Neural crest cell (in vitro differentiated cells): ENCODE measurements at places on chromosomes 1 and 21.
A peak's percentile ranks its signal among the peaks of the same experiment; 100 is the strongest.

DNA sequence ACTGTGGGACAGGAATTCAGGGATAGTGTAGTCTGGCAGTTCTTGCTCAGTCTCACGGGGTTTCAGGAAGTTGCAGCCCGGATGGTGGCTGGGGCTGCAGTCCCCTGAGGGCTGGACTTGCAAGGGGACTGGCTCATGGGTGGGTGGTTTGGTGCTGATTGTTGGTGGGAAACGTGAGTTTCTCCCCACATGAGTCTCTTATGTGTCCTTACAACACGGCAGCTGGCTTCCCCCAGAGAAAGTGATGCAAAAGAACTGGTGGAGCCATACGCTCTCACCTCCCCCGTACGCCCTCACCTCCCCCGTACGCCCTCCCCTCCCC, 64.9 kb downstream of the EVA1C start:
- no peak for DNase-seq
- H3K4me3 ChIP-seq = no peak overlapping the region
- H3K27me3 ChIP-seq = no peaks in the 10 kb centered on the region
- peak overlapping the region; percentile 45 for H3K27ac ChIP-seq
- no peaks in the 10 kb centered on the region for H3K36me3 ChIP-seq

DNA sequence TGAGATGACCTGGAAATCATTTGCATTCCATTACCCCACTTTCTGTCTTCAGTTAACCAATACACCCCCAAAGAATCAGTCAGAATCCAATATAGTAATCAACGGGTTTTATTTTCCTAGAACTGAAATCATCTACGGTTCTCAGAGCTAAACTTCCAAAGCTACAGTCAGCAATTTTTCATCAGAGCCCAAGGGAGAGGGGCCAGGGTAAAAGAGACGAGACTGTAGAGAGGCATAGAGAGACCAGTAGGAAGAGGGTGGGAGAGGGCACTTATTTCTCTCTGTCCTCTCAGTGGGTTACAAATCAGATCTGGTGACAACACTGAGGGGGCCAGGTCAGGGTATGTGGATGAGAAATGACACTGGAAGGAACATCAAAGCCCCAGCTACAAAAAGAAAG, 1.1 kb upstream of the MRPL24 start:
- no peak for DNase-seq
- peaks cover 42% of the 10 kb centered on the region for H3K4me1 ChIP-seq
- no peaks in the 10 kb centered on the region for H3K27me3 ChIP-seq

GRCh38 chr1:52552505-52553361, at the start of gene TUT4:
Gene TUT4 (minus strand): TSS chr1:52553092. CDS start chr1:52526280, 26,812 bp downstream.
- H3K36me3 ChIP-seq = no peaks in the 10 kb centered on the region
- peak within 1 kb of the TSS; percentile 88 for H3K4me3 ChIP-seq
- no peaks in the 10 kb centered on the region for H3K27me3 ChIP-seq
- H3K4me1 ChIP-seq = peaks cover 31% of the 10 kb centered on the region

GRCh38 chr1:176877557-176877956, 287.0 kb downstream of the ASTN1 start:
- no peak overlapping the region for H3K27ac ChIP-seq
- no peaks in the 10 kb centered on the region for H3K4me1 ChIP-seq
- no peak for DNase-seq

GRCh38 chr1:165639821-165640623, 9.0 kb downstream of the MGST3 start:
- no peak overlapping the region for H3K4me3 ChIP-seq
- H3K27me3 ChIP-seq = no peaks in the 10 kb centered on the region
- H3K4me1 ChIP-seq = peaks cover 18% of the 10 kb centered on the region
- H3K27ac ChIP-seq = no peak overlapping the region

- no peaks in the 10 kb centered on the region for H3K27me3 ChIP-seq
- peaks cover 6% of the 10 kb centered on the region for H3K36me3 ChIP-seq
- H3K4me3 ChIP-seq = no peak overlapping the region
These were observed 70.0 kb upstream of the PTGS2 start for GRCh38 chr1:186750257-186750656.

DNA sequence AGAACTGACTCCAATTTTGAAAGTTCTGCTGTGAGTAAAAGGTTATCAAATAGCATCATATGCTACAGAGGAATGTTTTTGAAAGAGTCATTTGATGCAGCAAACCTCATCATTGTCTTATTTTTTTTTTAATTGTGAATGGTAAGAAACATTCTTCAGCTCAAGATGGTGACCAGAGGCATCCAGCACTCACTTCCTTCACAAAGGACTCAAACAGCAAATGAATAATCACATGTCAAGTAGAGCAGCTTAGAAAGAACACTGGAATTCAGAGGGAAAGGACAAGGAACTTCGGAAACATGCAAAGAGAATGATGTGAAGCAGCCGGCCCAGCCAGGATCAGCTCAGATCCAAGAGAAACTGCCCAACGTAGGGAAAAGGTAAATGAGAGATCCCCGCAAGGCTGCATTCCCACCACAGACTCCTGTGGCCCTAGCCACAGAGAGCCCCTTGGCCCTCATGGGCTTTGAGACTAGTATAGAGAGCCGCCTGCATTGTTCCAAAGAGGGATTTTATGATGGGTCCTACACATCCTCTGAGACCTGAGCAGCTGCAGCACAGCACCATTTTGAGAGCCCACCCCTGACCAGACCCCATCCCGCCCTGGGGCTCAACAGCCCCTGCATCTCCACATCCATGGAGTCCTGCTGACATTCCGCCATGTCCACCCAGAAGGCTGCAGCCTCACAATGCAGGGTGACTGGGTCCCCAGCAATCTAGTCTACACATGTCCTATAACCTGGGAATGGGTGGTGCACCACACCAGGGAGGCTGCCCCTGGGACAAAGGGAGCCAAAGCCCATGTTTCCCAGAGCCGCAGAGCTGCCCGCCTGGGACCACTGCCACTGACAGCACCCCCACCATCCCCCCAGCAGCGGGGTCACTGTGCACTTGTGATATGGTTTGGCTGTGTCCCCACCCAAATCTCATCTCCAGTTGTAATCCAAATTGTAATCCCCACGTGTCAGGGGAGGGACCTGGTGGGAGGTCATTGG, 21.2 kb upstream of the UTS2 start:
- no peak overlapping the region for H3K27ac ChIP-seq
- H3K4me1 ChIP-seq = no peaks in the 10 kb centered on the region
- H3K36me3 ChIP-seq = peaks cover 2% of the 10 kb centered on the region
- no peak for DNase-seq
- H3K4me3 ChIP-seq = no peak overlapping the region

- H3K27ac ChIP-seq = no peak overlapping the region
- no peaks in the 10 kb centered on the region for H3K4me1 ChIP-seq
- no peak overlapping the region for H3K4me3 ChIP-seq
- no peak for DNase-seq
These were observed 1.6 kb downstream of the CD1B start for GRCh38 chr1:158329733-158330132.

DNA sequence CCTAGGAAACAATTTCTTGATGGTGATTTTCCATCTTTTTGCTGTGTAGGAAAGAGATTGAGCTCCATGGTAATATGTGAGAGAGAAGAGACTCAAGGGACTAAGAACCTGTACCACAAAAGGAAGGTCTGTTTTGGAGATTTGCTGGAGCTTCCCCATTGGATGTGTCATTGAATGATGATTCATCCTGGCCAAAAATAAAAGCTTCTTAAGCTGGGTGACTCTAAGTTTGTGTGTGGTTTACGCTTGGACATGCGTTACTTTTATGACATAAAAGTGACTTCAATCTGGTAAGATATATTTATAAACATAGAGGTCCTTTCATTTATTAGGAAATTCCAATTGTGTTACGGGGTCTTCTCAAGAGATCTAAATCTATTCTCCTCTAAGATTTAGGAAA, 17.4 kb upstream of the IL19 start:
- no peaks in the 10 kb centered on the region for H3K27me3 ChIP-seq
- H3K4me3 ChIP-seq = no peak overlapping the region
- no peaks in the 10 kb centered on the region for H3K4me1 ChIP-seq
- H3K27ac ChIP-seq = no peak overlapping the region
- no peaks in the 10 kb centered on the region for H3K36me3 ChIP-seq
- no peak for DNase-seq
